ENCODE measurements at places on chromosomes 2 and 18. TPM values are rescaled to one million over a fixed set of nuclear protein-coding genes. Genes with fewer than 3 reads are reported as not detected.

DNA sequence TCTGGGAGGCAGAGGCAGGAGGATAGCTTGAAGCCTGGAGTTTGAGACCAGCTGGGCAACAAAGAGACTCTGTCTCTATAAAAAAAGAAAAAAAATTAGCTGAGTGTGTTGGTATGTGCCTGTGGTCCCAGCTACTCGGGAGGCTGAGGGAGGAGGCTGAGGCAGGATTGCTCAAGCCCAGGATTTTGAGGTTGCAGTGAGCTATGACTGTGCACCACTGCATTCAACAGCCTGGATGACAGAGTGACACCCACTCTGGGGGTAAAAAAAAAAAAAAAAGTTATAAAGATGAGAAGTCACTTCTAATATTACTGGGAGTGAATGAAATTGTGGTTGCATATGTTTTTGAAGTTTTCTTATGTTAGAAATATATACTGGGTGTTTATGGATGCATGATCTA is 71.6 kb downstream of the C2orf74 start:
- no peak overlapping the region for H3K27ac ChIP-seq
- no peaks in the 10 kb centered on the region for H3K4me1 ChIP-seq
- no peak for DNase-seq
- peaks cover 72% of the 10 kb centered on the region for H3K36me3 ChIP-seq

DNA sequence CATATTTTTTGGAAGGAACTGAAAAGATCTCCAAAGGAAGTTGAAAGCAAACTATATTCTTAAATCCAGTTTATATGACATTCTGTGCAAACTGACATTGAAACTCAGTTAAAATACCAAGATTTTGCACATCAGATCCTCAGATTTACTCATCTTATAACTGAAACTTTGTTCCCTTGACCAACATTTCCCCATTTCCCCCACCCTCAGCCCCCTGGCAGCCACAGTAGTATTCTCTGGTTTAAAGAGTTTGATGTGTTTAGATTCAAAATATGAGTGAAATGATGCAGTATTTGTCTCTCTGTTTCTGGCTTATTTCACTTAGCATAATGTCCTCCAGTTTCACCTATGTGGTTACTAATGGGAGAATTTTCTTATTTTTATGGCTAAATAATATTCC is 99.2 kb upstream of the ITGA4 start:
- no peak for DNase-seq
- no peak overlapping the region for H3K4me3 ChIP-seq
- H3K4me1 ChIP-seq, result no peaks in the 10 kb centered on the region
- no peaks in the 10 kb centered on the region for H3K27me3 ChIP-seq

Gene TGFA
- 1.6 TPM for total RNA-seq

Gene MGAT4A
- 7.4 TPM for total RNA-seq

DNA sequence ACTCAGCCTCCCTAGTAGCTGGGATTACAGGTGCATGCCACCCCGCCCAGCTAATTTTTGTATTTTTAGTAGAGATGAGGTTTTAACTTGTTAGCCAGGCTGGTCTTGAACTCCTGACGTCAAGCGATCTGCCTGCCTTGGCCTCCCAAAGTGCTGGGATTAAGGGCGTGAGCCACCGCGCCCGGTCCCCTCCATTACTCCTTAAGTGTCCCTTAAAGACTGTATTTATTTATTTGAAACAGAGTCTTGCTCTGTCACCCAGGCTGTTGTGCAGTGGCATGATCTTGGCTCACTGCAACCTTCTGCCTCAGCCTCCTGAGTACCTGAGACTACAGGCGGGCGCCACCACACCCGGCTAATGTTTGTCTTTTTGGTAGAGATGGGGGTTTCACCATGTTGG is 148.6 kb downstream of the TGIF1 start:
- H3K4me3 ChIP-seq, result no peak overlapping the region
- no peaks in the 10 kb centered on the region for H3K27me3 ChIP-seq
- peaks cover 9% of the 10 kb centered on the region for H3K4me1 ChIP-seq
- DNase-seq, result no peak
- H3K27ac ChIP-seq, result no peak overlapping the region
- peaks cover 7% of the 10 kb centered on the region for H3K36me3 ChIP-seq

GRCh38 chr18:59051470-59052165 is 88.1 kb upstream of the SEC11C start:
- H3K27me3 ChIP-seq, result no peaks in the 10 kb centered on the region
- no peak overlapping the region for H3K4me3 ChIP-seq
- DNase-seq, result no peak
- H3K36me3 ChIP-seq, result no peaks in the 10 kb centered on the region
- H3K27ac ChIP-seq, result no peak overlapping the region

GRCh38 chr18:57023275-57023882 is 123.5 kb upstream of the BOD1L2 start:
- no peaks in the 10 kb centered on the region for H3K27me3 ChIP-seq
- no peaks in the 10 kb centered on the region for H3K36me3 ChIP-seq
- H3K4me3 ChIP-seq, result no peak overlapping the region
- no peak overlapping the region for H3K27ac ChIP-seq

Gene SLC5A7
- not detected for total RNA-seq

Gene STPG4
- total RNA-seq, result 0.42 TPM

GRCh38 chr18:53764086-53764485 is 460.4 kb downstream of the MBD2 start:
- DNase-seq, result no peak
- no peaks in the 10 kb centered on the region for H3K4me1 ChIP-seq
- H3K27me3 ChIP-seq, result no peaks in the 10 kb centered on the region
- H3K36me3 ChIP-seq, result no peaks in the 10 kb centered on the region
- H3K27ac ChIP-seq, result no peak overlapping the region

DNA sequence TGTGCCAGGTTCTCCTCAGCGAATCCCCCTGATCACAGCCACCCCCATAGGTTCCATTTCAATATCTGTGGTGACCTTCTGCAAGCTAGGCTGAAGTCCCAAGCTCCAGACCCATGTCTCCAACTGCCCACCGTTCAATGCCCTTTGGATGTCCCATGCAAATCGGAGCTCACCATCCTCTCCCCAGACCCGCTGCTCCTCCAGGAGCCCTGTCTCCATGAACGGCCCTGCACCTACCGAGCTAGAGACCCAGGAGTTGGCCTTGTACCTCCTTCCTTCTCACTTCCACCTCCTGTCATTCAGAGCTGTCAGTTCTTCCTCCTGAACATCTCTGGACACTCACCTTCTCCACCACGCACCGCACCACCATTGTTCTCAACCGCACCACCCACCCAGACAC is 1.0 kb upstream of the FAHD2A start:
- H3K27ac ChIP-seq, result no peak overlapping the region
- no peaks in the 10 kb centered on the region for H3K36me3 ChIP-seq
- H3K4me3 ChIP-seq, result peak overlapping the region; percentile 96

GRCh38 chr18:26458526-26459232 is 89.7 kb downstream of the KCTD1 start:
- no peaks in the 10 kb centered on the region for H3K4me1 ChIP-seq
- no peak for DNase-seq
- H3K27me3 ChIP-seq, result peaks cover 55% of the 10 kb centered on the region
- no peak overlapping the region for H3K4me3 ChIP-seq
- no peak overlapping the region for H3K27ac ChIP-seq

Gene DYNAP
- not detected for total RNA-seq

- DNase-seq, result peak; percentile 24
- H3K36me3 ChIP-seq, result no peaks in the 10 kb centered on the region
- no peak overlapping the region for H3K4me3 ChIP-seq
Observed at GRCh38 chr2:70854411-70854810, 18.8 kb upstream of the CD207 start.

GRCh38 chr2:217947383-217948350 is 55.1 kb downstream of the TNS1 start:
- no peaks in the 10 kb centered on the region for H3K4me1 ChIP-seq
- H3K4me3 ChIP-seq, result no peak overlapping the region
- peak; percentile 87 for DNase-seq
- no peaks in the 10 kb centered on the region for H3K27me3 ChIP-seq

- no peak overlapping the region for H3K4me3 ChIP-seq
- H3K27me3 ChIP-seq, result no peaks in the 10 kb centered on the region
- no peaks in the 10 kb centered on the region for H3K4me1 ChIP-seq
- no peaks in the 10 kb centered on the region for H3K36me3 ChIP-seq
- DNase-seq, result no peak
Observed at GRCh38 chr2:190856985-190857384, 23.6 kb upstream of the GLS start.

DNA sequence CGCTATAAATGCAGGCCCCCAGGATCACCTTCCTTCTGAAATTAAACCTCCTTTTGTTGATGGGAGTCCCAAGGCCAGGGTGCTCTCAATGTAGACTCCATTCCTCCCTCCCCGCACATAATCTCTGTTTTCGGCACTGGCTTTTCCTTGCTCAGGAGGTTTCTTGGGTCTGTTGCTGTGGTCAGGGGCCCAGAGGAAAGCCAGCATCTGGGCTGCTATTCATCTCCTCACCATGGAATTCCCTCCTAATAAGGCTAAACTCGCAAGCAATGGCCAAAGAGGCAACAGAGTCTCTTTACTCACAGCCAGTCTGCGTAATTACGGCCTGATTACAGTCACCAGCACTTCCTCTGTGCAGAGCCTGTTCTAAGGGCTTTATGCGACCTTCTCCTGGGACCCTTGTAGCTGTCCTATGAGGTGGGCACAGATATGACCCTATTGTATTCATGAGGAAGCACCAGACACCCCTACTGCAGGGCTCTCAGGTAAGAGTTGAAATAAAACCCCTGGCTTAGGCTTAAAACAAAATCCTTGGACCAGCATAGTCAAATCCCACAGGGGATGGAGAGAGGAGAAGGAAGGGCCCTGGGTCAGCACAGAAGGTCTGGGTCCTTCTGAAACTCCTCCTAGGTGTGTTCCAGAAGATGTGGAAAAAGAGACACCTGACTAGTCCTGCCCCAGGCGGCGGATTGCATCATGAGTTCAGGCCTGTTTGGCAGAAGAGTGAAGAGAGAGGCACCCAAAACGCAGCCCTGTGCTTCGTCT is 105.0 kb upstream of the SH3BP4 start:
- no peaks in the 10 kb centered on the region for H3K36me3 ChIP-seq
- DNase-seq, result no peak
- H3K4me3 ChIP-seq, result no peak overlapping the region
- no peaks in the 10 kb centered on the region for H3K4me1 ChIP-seq

DNA sequence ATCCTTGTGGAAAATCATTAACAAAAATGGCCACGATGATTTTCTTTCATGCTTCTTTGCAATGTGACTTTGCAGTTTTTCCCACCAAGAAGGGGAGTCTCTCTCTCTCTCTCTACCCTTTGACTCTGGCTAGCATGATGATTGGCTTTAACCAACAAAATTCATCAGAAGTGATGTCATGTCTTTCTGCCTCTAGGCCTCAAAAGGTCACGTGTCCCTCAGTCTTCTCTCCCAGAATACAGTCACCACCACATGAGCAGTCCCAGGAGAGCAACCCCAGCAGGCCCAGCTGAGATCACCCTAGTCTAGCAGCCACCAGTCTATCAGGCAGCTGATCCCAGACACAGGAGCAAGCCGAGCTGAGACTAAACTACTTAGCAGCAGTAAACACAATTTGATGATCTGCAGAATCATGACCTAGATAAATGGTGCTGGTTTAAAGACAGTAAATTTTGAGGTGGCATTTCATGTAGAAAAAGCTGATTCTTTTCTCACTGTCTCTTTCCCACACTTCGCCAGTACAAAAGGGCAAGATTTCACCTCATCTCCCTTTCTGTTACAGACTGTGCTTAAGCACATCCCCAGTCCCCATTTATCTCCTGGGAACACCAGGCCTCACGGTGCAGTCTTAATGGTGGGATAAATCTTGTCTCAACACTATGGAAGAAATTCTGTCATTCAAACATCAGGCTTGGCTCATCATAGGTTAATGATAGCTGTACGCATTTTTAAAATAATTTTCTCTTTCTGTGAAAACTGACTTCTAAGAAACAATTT is 132.7 kb downstream of the SCG2 start:
- H3K4me3 ChIP-seq, result no peak overlapping the region
- no peaks in the 10 kb centered on the region for H3K27me3 ChIP-seq
- H3K4me1 ChIP-seq, result peaks cover 2% of the 10 kb centered on the region
- no peaks in the 10 kb centered on the region for H3K36me3 ChIP-seq
- DNase-seq, result no peak

Gene KCNIP3
- total RNA-seq, result 0.26 TPM

DNA sequence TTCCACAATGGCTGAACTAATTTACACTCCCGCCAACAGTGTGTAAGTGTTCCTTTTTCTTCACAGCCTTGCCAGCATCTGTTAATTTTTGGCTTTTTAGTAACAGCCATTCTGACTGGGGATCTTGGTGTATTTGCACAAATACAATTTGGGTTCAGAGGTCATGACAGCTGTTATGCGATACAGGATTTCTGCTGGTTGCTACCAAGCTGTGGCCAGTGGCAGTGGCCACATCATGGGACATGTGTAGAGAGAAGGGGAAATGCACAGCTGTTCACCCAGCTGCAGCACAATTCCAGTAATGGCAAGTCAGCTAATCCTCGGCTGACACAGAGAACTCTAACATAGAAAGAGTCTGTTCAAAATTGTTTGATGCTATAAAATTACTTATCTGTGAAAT is 21.0 kb upstream of the SELENOI start:
- no peak for DNase-seq
- no peak overlapping the region for H3K27ac ChIP-seq
- no peaks in the 10 kb centered on the region for H3K4me1 ChIP-seq
- no peaks in the 10 kb centered on the region for H3K27me3 ChIP-seq
- no peaks in the 10 kb centered on the region for H3K36me3 ChIP-seq

Gene TSGA10
- 12.4 TPM for total RNA-seq

DNA sequence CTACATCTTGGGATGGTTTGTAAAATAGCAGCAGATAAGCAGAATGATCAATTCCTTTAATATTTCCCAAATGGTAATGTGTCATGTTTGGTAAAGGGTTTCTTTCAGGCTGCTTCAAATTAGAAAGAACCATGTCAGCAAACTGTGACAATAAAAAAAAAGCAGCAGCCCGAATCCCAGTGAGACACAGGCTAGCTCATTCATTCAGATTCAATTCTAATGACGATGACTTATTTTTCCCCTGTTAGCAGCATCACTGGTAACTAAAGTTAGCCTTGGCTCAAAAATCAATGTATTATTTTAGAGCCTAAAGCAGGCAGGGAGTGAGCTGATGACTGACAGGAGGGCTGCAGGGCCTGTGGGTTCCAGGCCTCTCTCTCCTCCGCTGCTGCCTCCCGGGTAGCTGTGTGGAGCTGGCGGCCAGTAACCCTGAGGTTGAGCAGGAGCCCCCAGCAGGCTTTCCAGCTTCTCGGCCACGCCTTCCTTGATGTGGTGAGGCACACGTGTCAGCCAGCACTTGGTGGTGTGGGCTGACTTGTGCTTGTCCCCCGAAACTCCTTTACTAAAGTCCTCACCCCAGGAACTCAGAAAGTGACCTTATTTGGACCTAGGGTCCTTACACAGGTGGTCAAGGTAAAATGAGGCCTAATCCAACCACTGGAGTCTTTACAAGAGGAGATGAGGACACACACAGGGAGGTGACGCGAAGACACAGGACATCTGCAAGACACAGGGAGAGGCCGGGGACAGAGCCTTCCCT is 120.5 kb upstream of the HS6ST1 start:
- H3K27me3 ChIP-seq, result no peaks in the 10 kb centered on the region
- peaks cover 4% of the 10 kb centered on the region for H3K4me1 ChIP-seq
- no peak overlapping the region for H3K4me3 ChIP-seq
- no peaks in the 10 kb centered on the region for H3K36me3 ChIP-seq
- no peak for DNase-seq
- H3K27ac ChIP-seq, result no peak overlapping the region

Gene CHRND
- total RNA-seq, result not detected

Gene TNFAIP6
- not detected for total RNA-seq

Gene ST8SIA5
- total RNA-seq, result 0.24 TPM

GRCh38 chr18:77250501-77250925 is 865 bp downstream of the GALR1 start:
- H3K36me3 ChIP-seq, result no peaks in the 10 kb centered on the region
- DNase-seq, result peak; percentile 74

Gene CCDC121
- 4.9 TPM for total RNA-seq

- no peaks in the 10 kb centered on the region for H3K27me3 ChIP-seq
- no peak overlapping the region for H3K27ac ChIP-seq
- H3K36me3 ChIP-seq, result no peaks in the 10 kb centered on the region
- no peak for DNase-seq
- H3K4me1 ChIP-seq, result peaks cover 8% of the 10 kb centered on the region
- no peak overlapping the region for H3K4me3 ChIP-seq
Observed at GRCh38 chr2:204201507-204201906, 264.9 kb downstream of the ICOS start.
